ENCODE measurements at places on chromosomes 13 and 19.

- no peak for DNase-seq
Measured at GRCh38 chr19:17625043-17625442, 63.1 kb downstream of the UNC13A start.

GRCh38 chr19:45040059-45040771, 1.4 kb downstream of the CLASRP start:
- no peak for DNase-seq

GRCh38 chr13:20714161-20714560, 10.7 kb downstream of the IL17D start:
- DNase-seq = no peak

GRCh38 chr13:35744566-35745178, 268.2 kb upstream of the MAB21L1 start:
- peak; percentile 62 for DNase-seq

DNA sequence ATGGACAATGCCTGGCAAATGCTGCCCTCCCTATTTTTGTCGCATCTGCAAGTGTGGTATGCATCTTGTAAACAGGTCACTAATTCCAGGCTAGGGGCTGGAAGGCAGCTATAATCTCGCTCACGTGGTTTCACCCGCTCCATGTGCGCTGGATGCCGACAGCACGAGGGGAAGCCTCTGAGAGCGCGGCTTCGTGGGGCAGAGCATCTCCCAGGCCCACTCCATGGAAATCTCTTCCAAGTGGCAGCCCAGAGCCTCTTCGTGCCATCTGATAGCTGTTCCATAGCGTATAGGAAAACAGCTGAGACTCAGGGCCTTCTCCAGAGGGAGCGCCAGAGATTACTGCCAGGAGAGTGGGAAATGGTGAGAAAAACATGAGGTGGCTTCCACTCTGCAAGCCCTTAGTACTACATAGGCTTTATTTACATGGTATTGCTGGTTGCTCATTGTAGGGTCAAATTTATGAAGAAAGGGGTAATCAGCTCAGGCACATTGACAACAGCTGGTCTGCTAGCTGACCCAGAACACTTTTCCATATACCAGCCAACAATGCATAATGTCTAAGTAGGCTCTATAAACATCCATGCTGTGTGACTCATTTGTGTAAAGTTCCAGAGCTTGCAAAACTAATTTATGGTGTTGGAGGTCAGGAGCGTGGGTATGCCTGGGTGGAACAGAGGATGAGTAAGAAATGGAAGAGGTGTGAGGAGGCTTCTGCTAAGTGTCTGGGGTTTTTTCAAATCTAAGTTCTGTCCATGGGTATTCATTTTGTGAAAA, 165.2 kb downstream of the SHISA2 start:
- DNase-seq = no peak

DNA sequence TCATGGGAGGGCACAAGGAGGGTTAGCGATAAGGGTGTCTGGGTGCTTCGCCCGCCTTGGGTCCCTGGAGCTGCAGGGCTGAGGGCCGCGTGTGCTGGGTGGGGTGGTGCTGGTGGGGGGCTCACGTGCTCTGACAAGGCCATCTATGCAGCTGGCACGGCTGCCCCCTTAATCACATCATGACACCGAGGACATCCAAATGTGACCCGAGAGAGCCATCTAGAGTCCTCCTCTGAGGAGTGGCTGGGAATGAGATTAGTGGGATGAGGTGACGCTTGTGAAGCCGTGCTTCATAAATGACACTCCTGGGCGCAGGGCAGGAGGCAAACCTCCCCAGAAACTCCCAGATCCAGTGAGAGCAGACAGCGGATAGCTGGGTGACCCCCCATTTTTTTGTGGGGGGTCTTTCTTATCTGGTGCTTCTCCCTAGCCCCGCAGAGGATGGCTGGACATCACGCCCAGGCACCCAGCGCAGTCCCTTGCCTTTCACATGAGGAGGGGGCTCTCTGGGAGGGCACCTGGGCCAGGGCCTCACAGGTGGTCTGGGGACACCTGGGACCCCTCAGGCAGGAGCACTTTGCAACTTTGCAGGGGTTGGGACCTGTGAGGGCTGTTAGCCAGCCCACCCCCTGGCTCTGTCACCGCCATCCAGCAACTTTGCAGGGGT, 6.6 kb downstream of the FZR1 start:
- no peak for DNase-seq

- no peak for DNase-seq
Measured at GRCh38 chr13:94209117-94209516, 270.4 kb downstream of the DCT start.

- no peak for DNase-seq
Measured at GRCh38 chr19:48283908-48284307, 14.0 kb downstream of the ZNF114 start.

GRCh38 chr19:32874605-32875004, 5.0 kb upstream of the SLC7A9 start:
- DNase-seq = no peak

- no peak for DNase-seq
Measured at GRCh38 chr13:23749288-23749873, 139.8 kb downstream of the MIPEP start.

DNA sequence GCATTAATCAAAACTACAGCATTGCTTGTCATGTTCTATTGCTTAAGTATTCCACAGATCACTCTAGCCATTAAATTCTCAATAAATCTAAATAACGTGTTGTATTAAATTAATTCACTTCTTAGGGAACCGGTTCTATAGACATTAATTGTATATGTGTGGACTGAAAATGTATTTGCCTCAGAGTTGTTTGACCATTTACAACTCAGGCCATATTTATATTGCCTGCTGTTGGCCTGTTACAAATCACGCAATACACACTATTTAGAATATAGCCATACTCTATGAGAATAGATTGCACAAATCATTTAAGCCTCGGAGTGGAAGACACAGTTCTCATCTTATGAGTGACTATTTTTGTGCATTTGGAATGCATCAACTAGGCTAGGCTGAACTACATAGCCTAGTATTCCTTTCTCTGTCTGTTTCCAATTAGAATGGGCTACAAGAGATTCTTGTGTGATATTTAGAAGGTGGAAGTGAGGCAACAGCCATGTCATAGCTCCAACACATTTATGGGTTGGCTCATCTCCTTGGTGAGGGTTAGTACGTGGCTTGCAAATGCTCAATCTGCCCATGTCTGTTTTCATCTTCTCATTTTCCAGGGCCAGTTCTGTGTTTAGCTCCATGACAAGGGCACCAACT, 1116.1 kb downstream of the PCDH9 start:
- DNase-seq = no peak

DNA sequence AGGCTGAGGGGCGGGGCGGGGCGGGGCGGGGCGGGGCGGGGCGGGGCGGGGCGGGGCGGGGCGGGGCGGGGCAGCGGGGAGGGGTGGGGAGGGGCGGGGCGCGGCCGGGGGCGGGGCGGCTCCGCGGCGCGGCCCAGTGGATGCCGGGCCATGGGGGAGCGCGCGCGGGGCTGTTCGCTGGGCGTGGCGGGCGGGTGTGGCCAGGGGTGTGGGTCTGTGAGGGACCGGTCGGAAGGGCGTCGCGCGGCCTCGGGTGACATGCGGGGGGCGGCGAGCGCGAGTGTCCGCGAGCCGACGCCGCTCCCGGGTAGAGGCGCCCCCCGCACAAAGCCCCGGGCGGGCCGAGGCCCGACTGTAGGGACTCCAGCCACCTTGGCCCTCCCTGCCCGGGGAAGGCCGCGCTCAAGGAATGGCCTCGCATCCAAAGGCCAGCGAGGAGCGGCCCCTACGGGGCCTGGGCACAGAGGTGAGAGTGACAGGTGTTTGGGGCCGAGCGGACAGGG, at the start of gene ZFP28:
Gene ZFP28 (plus strand): TSS at position 188 of the 503 bp plus-strand sequence. CDS start 71 bp downstream, at position 259.
- DNase-seq = no peak

DNA sequence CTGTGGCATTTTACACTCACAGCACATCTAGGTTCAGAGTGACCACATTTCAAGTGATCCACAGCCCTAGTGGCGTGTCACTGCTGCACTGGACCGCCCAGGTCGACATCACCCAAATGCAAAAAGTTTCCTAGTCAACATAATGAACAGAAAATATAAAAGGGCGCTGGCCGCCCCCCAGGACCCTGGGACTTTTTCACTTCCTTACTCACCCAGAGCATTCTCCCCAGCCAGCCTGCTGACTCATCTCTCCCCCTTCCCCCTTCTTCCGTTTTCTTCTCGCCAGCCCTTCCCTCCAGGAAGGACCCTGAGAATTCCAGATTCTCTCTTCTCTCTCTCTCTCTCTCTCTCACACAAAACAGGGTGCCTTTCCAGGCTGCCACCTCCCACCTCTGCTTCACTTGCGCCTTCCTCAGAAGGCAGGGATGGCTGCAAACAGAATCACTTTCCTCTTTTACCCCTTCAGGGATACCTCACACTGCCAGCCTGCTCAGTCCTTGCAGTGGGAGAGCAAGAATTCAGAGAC, 21.0 kb upstream of the GRWD1 start:
- DNase-seq = no peak

DNA sequence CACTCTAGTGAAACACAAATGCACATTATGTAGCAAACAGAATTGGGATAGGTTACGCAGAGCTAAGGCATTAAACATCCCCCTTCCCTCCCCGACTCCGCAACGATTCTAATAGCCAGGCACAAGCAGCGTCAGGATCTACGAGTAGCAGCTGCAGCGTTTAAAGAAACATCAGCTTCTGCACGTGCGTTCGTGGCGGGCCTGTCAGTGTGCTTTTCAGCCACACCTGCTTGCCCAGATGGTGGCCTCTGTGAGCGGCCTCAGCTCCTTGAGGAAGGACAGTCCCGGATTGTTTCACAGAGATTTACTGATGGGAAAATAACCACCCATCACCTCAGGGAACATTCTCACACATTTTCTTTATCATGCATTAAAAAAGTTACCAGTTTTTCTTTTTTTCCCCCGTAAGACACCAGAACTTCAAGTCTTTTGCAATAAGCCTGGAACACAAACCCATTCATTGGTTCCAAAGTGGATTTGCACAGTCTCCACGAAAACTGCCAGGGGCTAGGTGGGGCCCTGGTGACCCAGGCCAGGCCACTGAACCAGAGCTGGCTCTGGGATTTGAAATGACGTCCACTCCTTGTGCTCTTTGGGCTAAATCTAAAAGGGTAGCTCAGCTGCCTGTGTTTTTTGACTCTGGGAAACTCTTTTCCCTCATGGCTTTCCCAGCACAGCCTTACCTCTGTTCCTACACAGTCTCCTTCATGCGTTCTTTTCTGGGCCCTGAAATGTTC, 325.5 kb downstream of the KCNRG start:
- peak; percentile 55 for DNase-seq

- DNase-seq = no peak
Measured at GRCh38 chr19:6375411-6376010, at the start of gene PSPN. PSPN (minus strand) TSS chr19:6375933; CDS start chr19:6375849, 84 bp downstream.

GRCh38 chr13:24741016-24741662, 22.8 kb upstream of the RNF17 start:
- no peak for DNase-seq

- DNase-seq = no peak
Measured at GRCh38 chr19:32318884-32319520, 26.4 kb upstream of the ZNF507 start.

- DNase-seq = no peak
Measured at GRCh38 chr19:53161123-53161522, 2.3 kb upstream of the ZNF347 start.

- DNase-seq = no peak
Measured at GRCh38 chr19:49988433-49988832, 27.5 kb upstream of the SIGLEC11 start.
